ENCODE measurements at places on chromosomes 7 and 10. TPM values are rescaled to one million over a fixed set of nuclear protein-coding genes. Genes with fewer than 3 reads are reported as not detected.

DNA sequence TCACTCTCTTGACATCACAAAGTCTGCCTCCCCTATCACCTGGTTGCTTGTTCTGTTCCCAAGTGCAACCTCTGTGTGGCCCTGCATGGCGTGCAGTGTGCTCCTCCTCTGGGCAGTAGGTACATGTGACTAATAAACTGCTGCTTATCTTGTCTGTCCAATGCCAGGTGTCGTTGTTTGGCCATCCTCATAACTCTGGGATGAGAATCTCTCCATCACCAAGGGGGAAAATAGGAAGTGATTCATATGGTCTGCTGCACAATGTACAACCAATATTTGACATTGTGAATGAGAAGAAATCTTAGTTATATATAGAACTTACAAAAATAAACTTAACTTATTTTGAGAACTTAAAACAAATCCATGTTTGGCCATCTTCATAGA is 135.2 kb downstream of the INHBA start:
- no peaks in the 10 kb centered on the region for H3K4me1 ChIP-seq
- no peaks in the 10 kb centered on the region for H3K36me3 ChIP-seq
- DNase-seq, result no peak
- no peak overlapping the region for H3K27ac ChIP-seq
- H3K27me3 ChIP-seq, result no peaks in the 10 kb centered on the region

DNA sequence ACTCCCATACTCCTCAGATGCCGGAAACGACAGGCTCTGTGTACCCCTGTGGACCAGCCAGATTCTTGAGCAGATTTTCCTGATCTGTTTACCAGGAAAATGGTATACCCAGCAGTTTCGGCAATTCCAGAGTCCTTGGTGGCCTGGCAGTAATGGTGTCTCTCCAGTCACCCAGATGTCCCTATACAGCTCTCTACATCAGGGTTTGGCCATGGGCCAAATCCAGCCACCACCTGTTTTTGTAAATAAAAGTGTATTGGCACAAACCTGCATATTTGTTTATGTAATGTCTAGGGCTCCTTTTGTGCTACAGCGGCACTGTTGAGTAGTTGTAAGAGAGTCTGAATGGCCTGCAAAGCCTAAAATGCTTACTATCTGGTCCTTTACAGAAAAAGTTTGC is 491.3 kb downstream of the RPS24 start:
- no peak for DNase-seq
- no peak overlapping the region for H3K4me3 ChIP-seq
- H3K4me1 ChIP-seq, result no peaks in the 10 kb centered on the region
- H3K27me3 ChIP-seq, result no peaks in the 10 kb centered on the region
- no peak overlapping the region for H3K27ac ChIP-seq
- H3K36me3 ChIP-seq, result no peaks in the 10 kb centered on the region

DNA sequence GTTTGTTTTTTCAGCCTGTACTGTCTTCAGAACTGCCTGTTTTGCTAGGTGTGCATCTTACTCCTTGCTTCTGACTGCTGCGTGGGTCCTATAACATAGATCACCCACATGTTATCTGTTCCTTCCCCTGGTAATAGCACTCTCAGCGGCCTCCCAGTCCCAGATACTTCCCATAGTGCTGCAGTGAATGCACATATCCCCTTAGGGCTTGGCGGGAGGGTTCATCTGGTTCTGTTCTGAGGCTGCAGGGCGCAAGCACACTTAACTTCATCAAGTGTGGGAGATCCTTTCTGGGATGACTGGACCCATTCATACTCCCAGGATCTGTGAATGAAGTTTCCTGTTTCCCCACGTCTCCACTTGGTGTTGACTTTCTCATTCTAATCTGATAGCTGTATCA is 90.7 kb downstream of the CELF2 start:
- H3K4me3 ChIP-seq, result no peak overlapping the region
- no peak overlapping the region for H3K27ac ChIP-seq

Gene SNX10
- total RNA-seq, result 1.2 TPM

Gene HOGA1
- 12.9 TPM for total RNA-seq

Gene WNT8B
- not detected for total RNA-seq

Gene CFAP70
- total RNA-seq, result 1.1 TPM

DNA sequence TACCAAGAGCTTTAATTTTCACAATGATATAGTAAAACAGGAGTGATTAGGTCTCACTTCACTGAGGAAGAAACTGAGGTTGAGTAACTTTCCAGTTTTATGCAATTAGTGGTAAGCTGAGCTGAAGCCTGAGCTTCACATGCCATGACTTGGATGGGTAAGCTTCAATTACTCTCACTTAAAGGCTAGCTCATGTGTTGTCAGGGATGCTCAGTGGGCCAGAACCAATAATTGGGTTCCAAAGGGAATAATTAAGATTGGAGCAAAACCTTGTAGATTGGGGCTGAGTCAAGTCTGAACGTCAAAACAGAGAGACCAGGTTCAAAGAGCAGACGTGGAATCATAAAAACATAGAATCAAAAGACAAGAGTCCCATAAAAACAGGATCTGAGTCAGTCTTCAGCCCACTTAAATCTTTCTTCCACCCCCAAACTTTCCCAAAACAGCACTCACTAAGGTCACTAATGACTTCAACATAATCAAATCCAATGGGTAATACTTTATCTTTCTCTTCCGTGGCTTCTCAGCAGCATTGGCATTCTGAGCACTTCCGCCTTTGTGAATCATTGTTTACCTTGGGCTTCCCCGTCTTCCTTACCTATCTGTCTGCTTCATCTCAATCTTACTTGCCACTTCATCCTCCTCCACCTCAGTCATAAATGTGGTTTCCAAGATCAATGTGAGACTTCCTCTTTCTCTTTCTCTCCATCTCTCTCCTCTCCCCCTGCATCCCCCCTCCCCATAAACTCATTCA is 23.0 kb upstream of the EGFR start:
- no peaks in the 10 kb centered on the region for H3K36me3 ChIP-seq
- H3K4me1 ChIP-seq, result no peaks in the 10 kb centered on the region
- H3K27me3 ChIP-seq, result no peaks in the 10 kb centered on the region

Gene HTR5A
- total RNA-seq, result not detected
